ENCODE measurements at places on chromosomes 5 and 9.

DNA sequence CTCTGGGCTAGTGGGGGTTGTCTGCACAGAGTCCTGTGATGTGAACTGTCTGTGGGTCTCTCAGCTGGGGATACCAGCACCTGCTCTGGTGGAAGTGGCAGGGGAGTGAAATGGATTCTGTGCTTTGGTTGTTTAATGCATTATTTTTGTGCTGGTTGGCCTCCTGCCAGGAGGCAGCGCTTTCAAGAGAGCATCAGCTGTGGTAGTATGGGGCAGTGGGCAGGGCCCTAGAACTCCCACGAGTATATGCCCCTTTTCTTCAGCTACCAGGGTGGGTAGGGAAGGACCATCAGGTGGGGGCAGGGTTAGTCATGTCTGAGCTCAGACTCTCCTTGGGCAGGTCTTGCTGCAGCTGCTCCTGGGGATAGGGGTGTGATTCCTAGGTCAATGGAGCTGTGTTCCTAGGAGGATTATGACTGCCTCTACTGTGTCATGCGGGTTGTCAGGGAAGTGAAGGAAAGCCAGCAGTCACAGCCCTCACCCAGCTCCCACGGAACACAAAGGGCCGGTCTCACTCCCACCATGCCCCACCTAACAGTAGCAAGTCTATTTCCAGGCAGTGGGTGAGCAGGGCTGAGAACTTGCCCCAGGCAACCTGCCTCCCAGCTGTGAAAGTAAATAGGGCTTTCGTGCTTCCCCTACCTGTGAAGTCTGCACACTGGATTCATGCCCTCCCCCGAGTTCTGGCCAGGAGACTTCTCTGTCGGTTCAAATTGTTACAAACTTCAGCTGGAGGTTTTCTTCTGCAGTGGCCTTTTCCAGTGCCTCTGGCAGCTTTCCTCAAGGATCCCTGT, 25.7 kb upstream of the FAM81B start:
- DNase-seq: no peak

DNA sequence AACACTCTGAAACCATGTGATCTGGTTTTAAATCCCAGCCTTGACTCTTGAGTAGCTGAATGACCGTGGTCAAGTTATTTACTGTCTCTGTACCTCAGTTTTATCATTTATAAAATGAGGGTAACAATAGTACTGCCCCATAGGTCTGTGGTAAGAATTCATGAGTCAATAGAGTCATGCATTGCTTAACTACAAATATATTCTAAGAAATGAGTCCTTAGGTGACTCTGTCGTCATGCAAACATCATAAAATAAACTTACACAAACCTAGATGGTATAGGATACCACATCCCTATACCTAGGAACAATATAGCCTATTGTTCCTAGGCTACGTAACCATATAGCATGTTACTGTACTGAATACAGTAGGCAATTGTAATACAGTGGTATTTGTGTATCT, 20.3 kb upstream of the ABCA1 start:
- no peak for DNase-seq

DNA sequence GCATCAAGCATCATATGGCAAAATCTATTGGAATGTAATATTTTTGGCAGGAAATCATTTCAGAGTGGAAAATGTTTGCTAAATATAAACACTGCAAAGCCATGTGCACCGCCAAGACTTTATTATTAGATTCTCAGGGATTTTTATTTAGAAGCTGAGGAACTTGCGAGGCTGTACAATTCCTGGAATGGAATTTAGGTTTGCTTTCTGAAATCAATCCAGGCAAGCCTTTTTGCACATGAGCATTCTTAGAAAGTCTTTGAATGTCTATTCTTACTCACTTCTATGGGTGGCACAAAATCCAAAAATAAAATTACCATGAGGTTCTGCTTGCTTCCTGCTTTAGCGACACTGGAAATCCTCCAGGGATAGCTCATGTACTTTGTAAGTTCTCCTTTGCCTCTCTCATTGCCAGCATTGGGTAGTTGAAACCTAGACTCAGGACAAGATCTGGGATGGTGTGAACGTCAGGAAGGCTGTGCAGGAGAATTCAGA, 71.5 kb upstream of the PALM2AKAP2 start:
- DNase-seq: no peak

- no peak for DNase-seq
Measured at GRCh38 chr5:151880324-151880723, 44.3 kb downstream of the GLRA1 start.

- no peak for DNase-seq
Measured at GRCh38 chr5:9058666-9059065, 487.2 kb downstream of the SEMA5A start.

DNA sequence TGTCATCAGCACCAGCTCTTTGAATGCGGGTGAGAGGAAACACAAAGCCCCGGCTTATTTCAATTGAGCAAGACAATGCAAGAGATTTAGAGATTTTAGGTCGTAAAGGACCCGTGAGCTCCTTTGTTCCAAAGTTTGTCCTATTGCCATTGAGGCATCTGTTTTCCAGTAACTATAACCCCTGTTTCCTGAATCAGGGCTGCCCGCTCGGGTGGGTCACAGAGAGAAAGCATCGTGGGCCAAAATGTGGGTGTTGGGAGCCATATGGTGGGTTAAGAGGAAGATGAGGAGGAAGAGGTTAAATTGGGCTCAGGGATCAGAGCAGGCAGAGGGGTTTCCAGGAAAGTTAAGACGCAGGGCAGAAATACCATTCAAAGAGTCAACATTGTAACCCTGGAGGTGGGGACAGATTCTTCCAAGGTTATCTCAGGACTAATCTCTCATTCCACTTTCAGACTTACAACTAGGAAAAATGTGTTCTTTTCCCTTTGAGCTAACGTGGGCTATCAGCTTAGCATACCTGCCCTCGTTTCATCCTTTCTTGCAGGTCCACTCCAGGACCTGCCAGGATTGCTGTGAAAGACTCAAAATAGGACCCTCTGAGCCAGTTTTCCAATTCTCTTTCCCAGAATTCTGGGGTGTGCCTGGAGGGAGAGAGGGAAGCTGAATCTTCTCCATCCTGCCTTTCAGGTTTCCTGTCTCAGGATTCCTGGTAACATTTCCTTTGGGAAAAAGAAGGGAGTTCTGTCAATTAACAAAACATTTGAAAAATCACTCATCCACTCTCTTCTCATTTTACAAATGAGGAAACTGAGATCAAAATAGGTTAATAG, 95.5 kb upstream of the TAF11L2 start:
- DNase-seq: no peak

- DNase-seq: no peak
Measured at GRCh38 chr5:172710676-172711075, 60.3 kb downstream of the DUSP1 start.

Measured in stimulated activated CD8-positive, alpha-beta memory T cell treated with anti-CD3 and anti-CD28 coated beads, Interleukin-4, amount 100 ng/mL, for 4 hours (primary cell).